ENCODE measurements at places on chromosomes 11 and 22.
A peak's percentile ranks its signal among the peaks of the same experiment; 100 is the strongest.

DNA sequence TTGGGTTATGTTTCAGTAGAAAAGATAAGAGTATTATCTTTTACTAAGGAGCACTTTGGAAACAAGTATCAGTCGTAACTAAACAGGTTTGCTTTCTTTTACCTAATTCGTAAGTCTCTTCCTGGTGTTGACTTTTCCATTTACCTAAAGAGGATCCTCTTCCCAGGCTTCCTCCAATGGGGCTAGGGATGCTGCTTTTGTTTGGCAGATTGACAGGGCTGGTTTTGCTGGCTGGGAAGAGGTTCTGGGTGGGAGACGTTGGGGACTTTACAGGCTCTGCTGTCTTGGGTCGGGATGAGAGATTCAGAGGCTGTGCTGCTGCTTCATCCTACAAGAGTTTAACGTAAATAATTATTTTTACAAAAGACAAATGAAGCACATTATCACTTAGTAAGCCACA is 306.7 kb downstream of the SOX6 start:
- DNase-seq, result no peak

DNA sequence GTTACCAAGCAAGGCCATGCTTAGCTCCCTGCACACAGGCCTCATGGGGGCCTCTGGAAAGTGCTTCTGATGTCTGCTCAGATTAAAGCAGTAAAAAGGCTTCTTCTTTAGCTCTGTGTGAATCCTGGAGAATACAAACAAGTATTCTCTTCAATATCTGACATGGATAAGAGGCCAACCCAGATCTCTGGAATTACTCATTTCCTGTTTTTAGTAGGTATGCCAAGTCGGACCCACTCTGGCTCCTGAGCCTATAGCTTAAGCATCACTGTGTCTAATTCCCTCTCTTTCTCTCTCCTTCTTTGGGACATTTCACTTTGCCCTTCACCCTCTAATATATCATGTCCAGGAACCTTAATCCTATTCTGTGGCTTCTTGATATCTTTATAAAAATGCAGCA is 529.6 kb upstream of the CCDC90B start:
- no peak for DNase-seq

- peak; percentile 62 for DNase-seq
Measured at GRCh38 chr22:25202290-25202921, 2.7 kb downstream of the CRYBB3 start.

DNA sequence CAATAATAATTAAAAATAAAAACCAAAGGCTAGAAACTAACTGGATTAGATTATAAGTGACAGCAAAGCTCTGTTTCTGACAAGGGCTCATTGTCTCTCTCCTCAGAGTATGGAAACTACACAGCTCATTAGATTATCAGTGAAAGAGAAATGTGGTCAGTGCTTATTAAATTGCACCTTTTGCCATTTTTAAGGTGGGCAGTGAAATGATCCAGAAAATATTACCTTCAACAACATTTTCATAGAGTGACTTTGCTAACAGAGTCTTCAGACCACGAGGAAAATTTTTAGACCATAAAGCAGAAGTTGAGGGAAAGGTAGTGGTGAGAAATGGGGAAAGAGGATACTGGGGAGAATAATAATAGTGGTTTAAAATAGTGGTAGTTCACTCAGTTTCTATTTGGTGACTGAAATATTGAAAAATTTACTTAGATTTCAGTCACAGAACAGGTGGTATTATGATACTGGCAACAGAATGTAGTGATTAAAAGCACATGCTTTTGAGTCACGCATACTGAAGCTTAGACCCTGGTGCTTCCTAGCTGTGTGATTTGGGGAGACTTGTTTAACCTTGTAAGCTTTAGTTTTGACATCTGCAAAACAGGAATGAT is 684.0 kb upstream of the CCDC90B start:
- no peak for DNase-seq

DNA sequence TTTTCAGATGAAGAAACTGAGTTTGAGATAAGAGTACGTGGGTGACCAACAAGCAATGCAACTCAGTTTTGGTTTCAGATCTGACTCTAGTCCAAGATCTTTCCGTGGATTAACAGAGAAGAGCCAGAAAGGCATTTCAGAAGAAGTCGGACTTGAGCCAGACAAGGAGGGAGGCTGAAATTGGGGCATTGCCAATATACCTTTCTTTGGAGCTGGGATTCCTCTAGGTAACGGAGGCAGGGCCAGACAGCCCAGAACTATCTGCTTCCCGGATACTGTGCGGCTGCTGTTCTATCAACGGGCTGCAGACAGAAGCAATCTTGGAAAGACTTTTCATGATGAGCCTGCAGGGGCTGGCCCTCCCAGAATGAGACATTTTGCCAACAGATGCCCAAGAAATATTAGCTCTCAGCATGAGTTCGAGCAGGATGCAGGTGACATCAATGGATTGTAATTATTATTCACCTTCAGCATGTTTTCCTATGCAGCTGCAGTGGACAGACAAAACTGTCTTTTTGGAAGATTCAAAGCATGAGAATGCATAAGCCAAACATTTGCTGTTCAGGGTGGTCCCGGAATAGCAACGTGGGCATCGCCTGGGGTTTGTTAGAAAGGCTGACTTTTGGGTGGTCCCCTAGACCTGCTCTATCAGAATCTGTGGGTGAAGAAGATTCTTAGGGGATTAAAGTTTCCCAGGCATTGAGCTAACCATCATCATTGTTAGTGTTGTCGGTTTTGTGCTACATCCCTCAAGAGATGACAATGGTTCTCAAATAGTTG is 95.7 kb downstream of the SCN3B start:
- DNase-seq, result no peak

GRCh38 chr11:128694618-128695481 is 978 bp downstream of the FLI1 start:
- peak; percentile 65 for DNase-seq

DNA sequence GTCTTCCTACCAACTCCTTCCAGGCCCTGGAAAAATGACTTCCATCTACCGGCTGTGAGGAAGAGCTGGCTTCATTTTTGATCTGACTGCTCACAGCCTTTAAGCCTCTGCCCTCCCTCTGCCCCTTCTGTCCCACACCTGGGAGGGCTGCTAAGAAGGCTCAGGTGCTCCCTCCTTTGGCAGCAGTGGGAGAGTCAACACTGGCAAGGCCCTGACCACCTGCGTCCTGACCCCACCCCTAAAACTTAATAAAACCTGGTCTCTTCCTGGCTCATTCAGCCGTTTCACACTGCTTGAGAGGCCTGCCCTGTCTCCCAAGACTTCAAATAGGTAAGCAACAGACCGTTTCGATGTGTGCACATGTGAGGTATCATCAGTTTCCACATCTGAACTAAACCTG is 52.1 kb upstream of the NFRKB start:
- DNase-seq, result no peak

- DNase-seq, result peak; percentile 74
Measured at GRCh38 chr11:69293819-69294505, at the start of gene MYEOV. Gene MYEOV (plus strand): TSS chr11:69294155. CDS start chr11:69295355, 1,200 bp downstream.

GRCh38 chr11:120520091-120520822 is 8.7 kb downstream of the GRIK4 start:
- no peak for DNase-seq

GRCh38 chr11:119185981-119186634 is 833 bp downstream of the NHERF4 start:
- DNase-seq, result no peak

- DNase-seq, result no peak
Measured at GRCh38 chr22:25139062-25139461, 60.6 kb upstream of the CRYBB3 start.

GRCh38 chr11:101996111-101996510 is 51.1 kb upstream of the CFAP300 start:
- no peak for DNase-seq

DNA sequence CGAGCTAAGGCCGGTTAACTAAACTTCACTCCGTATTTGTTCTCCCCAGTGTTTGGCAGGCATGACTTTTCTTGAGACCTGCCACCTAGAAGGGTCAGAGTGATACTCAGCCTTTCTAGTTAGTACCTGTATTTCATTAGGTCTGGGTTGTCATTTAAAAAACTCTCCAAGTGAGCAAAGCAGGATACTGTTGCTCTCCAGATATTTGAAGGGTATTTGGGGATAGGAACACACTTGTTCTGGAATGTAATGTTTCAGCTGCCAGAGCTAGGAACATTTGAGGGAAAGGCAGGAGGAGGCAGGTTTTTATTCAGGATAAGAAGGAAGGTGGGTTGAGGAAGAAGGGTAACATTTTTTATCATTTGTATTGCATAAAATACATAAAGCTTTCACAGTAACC is 140.1 kb downstream of the TRIM44 start:
- DNase-seq, result no peak

DNA sequence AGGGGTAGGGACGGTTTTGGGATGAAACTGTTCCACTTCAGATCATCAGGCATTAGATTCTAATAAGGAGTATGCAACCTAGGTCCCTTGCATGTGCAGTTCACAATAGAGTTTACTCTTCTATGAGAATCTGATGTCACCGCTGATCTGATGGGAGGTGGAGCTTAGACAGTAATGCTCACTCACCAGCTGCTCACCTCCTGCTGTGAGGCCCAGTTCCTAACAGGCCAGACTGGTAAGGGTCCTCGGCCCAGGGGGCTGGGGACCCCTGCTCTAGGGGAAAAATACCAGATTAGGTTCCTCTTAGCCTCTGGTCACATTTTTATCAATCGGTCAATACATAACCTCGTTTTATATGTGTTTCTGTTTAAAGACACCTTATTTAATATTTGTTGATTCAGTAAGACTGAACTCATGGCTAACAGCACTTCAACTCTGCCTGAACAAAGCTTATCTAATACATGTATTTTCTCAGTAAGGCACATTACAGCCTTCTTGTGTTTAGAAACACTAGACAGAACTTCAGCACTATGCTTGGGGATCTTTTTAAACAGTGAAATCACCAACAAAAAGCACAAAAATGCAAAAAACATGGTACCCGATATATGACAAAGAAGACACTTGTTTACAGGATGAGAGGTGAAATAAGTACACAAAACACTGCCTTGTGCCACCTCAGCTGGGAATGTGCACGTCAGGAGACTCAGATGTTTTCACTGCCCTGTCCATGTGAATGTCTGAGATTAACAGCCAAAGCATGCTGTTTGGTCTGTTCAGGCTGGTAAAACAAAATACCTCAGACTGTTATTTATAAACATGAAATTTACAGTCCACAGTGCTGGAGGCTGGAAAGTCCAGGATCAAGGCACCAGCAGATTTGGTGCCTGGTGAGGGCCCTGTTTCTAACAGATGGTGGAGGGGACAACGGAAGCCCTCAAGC is 107.5 kb downstream of the USP35 start:
- DNase-seq, result peak; percentile 60

GRCh38 chr11:21625982-21626381 is 566.9 kb upstream of the ANO5 start:
- DNase-seq, result peak; percentile 90

DNA sequence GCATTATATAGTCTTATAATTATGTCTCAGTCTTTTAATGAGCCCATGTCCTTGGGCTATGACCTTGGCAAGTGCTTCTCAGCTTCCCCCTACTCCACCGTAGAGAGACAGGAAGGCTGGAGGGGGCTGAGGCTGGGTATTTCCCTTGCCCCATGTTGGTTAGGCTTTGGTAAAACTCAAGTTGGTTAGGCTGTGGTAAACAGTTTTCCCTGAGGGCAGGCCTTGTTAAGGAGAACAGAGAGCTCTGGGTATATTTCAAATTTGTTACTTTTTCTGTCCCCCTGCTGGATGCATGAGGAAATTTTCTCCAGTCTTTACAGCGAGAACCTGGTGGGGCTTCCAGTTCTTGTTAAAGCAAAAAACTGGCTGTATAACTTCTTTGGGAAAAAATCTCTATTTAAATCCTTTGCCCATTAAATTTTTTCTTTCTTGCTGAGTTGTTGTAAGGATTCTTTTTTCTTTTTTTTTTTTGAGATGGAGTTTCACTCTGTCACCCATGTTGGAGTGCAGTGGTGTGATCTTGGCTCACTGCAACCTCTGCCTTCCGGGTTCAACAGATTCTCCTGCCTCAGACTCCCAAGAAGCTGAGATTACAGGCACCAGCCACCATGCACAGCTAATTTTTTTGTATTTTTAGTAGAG is 12.2 kb upstream of the DCHS1 start:
- DNase-seq, result peak; percentile 86

GRCh38 chr22:20130319-20130718 is 1.3 kb upstream of the ZDHHC8 start:
- no peak for DNase-seq

DNA sequence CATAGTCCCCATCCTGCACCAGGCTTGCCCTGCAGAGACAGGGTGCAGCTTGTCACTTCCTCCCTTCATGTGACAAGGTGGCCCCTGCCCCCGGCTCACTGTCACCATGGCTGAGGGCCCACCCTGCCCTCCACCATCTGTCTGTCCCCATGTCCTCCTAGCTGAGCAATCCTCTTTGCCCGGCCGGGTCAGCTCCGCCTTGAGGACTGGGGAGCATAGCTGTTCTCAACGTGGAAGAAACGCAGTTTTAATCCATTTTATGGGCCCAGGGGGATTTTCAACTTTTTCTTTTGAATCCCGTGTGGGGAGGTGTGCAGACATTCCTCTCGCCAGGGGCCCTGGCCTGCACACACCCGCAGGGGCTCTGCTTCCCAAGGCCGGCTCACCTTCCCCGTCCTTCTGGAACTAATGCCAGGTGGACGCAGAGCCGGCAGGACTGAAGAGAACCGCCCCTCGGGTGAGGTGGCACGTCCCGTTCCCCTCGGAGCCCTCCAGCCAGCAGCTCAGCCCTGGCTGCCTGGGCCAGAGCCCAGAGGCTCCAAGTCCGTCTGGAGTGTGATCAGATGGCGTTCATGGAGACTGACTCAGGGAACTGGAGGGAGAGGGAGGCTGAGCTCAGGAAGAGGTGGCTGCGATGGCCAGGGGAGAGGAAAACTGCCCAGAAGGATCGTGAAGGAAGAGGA is 1108.7 kb downstream of the BRD1 start:
- DNase-seq, result peak; percentile 63

GRCh38 chr11:103877221-103877620 is 159.2 kb upstream of the DDI1 start:
- no peak for DNase-seq

All from NB4 (cell line).